Stimulated activated naive CD4-positive, alpha-beta T cell treated with Interleukin-2 at 50 U/mL for 16 hours (primary cell): ENCODE measurements at places on chromosomes 7 and 10.
A peak's percentile ranks its signal among the peaks of the same experiment; 100 is the strongest.

DNA sequence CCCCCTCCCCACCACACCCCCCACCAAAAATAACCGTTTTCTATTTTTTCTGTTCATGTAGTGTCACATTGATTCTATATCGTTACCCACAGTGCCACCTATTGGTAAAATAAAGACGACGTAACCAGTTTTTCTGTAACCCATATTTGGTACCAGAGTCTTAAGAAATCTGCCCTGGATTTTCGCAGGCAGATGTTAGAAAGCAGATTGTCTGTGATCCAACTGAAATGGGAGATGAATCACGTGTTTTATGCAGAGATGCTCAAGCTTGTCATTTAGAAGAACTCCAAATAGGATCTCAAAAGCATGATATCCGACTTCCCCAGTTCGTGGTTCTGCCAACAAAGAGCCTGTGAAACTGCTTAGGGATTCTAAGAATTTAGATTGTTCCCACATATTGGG is 261.1 kb upstream of the CSTF2T start:
- no peak for DNase-seq

DNA sequence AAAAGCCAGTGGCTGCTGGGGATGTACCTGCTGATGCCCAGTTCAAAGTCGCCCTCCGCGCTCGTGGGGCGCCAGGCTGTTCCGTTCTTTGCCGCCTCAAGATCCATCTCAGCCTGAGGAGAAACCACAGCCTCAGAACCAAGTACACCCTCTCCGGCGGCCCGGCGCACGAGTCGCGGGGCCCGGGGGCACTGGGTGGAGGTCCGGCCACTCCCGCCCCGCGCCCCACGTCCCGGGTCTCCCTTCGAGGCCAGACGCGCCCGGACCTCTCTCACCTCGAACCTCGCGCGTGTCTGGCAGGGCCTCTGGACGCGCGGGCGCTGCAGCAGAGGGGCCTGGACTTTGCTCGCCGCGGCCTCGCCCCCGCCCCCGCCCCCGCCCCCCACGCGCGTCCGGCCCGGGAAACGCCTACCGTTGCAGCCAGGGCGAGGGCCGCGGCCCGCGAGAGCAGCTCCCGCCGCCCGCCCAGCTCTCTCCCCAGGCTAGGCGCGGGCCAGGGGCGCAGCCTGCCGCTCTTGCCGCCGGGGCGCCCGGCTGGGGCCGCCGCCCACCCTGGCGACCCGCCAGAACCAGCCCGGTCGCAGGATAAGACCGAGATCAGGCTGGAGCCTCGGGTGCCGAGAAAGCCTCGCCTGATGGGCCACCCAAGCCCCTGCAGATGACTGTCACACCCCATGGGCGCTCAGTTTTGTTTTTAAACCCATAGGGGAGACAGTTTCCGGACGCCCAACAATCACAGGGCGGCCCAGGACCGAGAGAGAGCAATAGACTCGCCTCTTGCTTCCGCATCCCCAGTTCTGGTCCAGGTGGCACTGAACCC is at the start of gene ABCB4:
TSS of gene ABCB4 (minus strand) at position 322 of the 820 bp plus-strand sequence. CDS start at position 107, 215 bp downstream.
- no peak for DNase-seq

DNA sequence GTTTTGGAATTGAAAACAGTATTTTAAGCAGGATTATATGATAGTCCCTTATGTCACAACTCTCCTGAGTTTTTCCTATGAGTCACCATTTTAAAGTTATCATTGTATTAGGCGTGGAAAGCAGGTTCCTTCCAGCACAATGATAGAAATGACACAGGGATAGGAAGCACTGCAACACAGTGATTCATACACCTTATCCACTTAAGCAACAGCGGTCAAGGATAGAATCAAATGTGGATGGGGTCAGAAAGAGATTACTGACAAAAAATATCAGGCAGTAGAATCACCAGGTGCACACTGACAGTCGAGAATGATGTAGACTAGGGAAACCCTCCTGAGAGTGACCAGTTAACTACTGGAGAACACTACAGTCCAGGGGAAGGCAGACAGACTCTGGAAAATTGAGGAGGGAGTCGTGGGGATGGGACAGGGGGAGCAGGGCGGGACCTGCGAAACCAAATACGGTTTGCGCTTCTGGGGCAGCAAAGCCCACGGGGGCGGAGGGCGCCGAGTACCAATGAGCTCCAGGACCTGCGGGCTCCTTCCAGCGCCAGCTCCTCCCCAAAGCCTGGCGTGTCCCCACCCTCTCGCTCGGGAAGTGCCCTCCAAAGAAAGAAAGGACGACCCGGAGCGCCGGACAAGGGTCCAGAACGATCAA is 479 bp downstream of the PNPLA8 start:
- peak; percentile 77 for DNase-seq

- DNase-seq: no peak
Measured at GRCh38 chr10:11243425-11244222, 226.0 kb downstream of the CELF2 start.

GRCh38 chr7:78057571-78057970 is 259.0 kb downstream of the PHTF2 start:
- no peak for DNase-seq

GRCh38 chr7:151806952-151807775 is 69.8 kb downstream of the PRKAG2 start:
- no peak for DNase-seq

- no peak for DNase-seq
Measured at GRCh38 chr7:37372750-37373149, 75.9 kb downstream of the ELMO1 start.

- no peak for DNase-seq
Measured at GRCh38 chr7:125423458-125424155, 494.0 kb upstream of the POT1 start.

- DNase-seq: no peak
Measured at GRCh38 chr7:38394660-38395059, 121.2 kb upstream of the TARP start.

DNA sequence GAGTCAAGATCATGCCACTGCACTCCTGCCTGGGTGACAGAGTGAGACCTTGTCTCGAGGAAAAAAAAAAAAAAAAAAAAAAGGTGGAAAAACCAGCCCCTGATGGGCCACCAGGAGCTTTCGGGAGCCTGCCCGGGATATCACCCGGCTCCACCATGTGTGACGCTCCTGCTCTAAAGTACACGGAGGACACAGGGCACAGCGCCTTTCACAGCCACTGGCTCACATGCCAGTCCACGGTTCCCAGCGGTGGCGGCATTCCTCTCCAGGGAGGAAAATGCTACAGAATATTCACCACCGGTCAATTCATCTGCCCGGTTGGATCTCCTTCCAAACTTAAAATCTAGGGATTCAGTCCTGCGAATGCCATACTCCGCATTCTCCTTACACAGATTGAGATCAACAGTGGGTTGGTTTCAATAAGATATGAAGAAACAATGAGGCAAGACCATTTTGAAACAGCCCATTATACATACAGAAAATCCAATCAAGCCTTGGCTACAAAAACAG is 81.2 kb downstream of the CTBP2 start:
- no peak for DNase-seq

- DNase-seq: no peak
Measured at GRCh38 chr10:97664282-97664850, 22.7 kb downstream of the AVPI1 start.

GRCh38 chr7:130140551-130141160 is 64.5 kb downstream of the TMEM209 start:
- DNase-seq: no peak

DNA sequence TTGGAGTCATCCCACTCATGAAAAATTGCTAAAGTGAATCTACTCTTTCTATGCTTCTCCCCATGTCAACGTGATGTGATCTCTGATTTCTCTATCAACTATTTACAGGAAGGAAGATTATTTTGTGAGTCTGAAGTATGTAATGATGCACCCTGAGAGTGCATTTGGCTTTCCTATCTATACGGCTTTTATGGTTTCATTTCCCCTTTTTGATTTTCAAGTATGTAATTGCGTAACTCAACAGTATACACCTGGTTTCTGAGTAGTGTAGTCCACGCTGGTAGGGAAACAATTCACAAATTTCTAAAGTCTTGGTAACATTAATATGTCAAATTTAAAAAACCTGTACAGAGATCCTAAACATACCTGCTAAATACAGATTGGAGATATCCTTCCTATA is 194.7 kb upstream of the SEMA3A start:
- no peak for DNase-seq

DNA sequence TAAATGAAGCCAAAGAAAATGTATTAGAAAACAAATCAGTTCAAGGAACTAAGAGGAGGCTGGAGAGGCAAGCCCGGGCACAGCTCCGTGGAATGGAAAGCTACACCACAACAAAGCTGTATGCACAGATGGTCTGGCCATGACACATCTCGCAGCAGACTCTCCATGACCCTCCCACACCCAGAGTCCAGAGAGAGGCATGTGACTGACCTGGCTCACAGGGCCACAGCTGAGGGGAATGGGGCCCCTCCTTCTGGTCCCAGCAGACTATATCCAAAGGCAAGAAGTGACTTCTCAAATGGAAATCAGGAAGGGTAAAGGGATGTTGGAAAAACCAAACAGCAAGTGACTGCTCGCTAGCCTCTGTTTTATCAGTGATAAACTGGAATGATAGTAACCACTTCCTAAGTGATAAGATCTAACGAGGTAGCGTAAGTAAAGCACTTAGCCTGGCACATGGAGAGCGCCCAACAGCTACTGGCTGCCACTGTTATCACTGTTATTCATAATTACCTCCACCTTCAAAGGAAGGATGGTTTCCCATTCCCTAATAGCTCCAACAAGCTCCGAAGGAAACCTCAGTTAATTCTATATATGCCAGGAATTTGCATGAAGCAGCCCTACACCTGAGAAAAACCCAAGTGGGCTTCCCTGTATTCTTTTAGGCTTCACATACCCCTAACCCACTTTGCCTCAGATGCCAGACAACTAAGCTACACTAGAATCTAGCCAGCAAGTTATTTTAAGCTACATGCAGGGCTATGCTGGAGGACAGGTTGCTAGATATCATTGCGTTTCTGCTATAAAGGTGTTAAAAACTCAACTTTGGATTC is 8.4 kb downstream of the OSBPL3 start:
- no peak for DNase-seq

- no peak for DNase-seq
Measured at GRCh38 chr7:80197627-80198026, 63.0 kb downstream of the GNAI1 start.

- no peak for DNase-seq
Measured at GRCh38 chr7:100942045-100942774, 7.1 kb upstream of the MUC3A start.

DNA sequence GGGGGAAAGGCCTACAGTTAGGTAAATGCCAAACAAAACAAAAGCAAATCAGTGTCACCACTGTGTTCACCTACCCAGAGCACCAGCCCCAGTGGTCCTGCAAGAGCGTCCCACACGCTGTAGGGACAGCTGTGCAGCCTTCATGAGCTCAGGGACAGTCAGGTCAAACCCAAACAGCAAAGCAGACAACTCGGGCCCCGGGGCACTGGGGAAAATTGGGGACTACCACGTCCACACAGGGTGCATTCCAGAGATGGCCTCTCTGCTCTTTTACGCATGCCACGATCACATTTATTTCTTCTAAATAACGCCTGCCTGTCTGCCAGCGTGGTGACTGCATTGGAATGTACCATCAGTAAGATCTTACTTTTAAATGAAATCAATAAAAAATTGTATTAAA is 21.7 kb downstream of the EBF3 start:
- no peak for DNase-seq

GRCh38 chr10:99235658-99236626 is at the start of gene HPSE2:
TSS of gene HPSE2 (minus strand) at chr10:99235852.
- DNase-seq: no peak

DNA sequence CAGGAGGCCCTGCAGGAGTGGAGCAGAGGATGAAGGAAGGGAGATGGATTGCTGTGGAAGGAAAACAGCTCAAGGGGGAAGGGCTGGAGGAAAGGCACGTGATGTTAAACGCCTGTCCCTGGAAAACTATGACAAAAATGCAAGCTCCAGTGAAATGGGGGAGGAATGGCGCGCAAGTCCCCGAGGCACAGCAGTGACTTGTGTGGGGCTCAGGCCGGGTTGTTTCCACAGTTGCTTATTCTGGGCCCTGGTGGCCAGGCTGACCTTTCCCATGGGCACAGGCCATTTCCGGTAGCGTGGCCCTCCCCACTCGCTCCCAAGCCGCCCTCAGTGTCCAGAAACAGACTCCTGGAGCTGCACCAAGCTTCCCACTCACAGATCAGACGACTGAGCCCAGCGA is 68.1 kb upstream of the PDGFA start:
- DNase-seq: no peak

GRCh38 chr10:4053940-4054339 is 268.9 kb upstream of the KLF6 start:
- DNase-seq: no peak

- no peak for DNase-seq
Measured at GRCh38 chr10:14062528-14063260, 268.0 kb downstream of the FRMD4A start.

- no peak for DNase-seq
Measured at GRCh38 chr10:17088118-17088806, 41.3 kb downstream of the CUBN start.

DNA sequence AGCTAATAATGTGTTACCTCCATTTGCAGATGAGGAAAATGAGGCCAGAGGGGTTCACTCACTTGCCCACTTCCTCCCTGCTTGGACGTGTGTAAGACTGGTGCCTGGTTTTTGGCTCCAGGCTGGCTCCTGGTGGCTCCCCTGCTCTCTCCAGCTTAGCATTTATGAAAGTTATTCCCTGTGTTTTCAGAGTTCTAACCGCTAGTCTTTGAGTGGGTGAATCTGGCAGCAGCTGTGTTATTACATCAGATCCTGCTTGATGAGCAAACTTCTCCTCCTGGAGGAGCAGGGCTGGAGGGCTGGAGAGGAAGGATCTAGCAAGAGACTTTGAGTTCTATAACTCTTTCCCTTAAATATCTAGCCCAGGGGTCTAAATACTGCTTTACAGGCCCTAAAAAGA is 80.9 kb upstream of the AGBL3 start:
- DNase-seq: no peak

DNA sequence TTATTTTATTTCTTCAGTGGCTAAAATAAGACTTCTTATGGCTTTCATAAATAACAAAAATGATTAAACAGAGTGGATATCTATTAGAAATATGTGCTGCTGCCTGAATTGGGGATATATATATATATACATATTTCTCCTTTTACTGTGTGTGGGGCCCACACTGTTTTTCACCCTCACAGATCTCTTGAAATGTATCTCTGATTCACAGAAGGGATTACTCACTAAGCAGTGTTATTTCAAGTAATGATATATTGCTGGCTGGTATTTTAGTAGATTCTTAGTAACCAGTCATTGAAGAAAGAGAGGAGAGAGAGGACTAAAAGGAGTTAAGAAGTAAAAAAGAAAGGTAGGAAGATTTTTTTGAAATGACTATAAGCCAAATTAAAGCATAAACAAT is 308.6 kb upstream of the NRP1 start:
- DNase-seq: no peak

- no peak for DNase-seq
Measured at GRCh38 chr10:16259726-16260125, 177.1 kb upstream of the PTER start.

DNA sequence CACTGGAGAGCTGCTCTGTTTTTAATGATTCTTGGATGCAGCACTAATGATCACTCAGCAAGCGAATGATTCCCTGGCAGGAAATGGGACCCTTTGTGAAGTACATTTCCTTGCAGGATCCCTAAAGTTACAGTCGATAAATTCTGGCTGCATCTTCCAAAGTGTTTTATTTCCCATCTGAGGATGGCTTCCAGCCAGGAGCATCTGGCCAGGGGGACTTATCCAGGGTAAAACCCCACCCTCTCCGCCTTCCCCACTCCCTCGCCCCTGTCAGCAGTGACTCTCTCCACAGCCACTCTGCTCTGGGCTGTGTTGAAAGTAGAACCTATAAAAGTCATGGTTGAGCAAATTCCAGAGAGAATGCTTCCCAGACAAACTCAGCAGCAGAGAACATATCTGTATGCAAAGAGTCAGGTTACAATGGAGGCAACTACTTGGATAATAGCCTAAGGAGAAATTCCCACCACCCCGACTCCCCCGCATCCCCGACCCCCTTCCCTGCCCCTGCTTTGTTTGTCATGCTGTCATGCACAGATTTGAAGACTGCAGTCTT is 111.0 kb upstream of the ANLN start:
- no peak for DNase-seq
